ENCODE measurements at places on chromosomes 2 and 18. TPM values are rescaled to one million over a fixed set of nuclear protein-coding genes. Genes with fewer than 3 reads are reported as not detected.

The SCYGR4 gene
- not detected for total RNA-seq

The PLGLB1 gene
- total RNA-seq = 2.1 TPM

The ZNF385B gene
- 1.0 TPM for total RNA-seq

The CGREF1 gene
- 2.1 TPM for total RNA-seq

The PRR30 gene
- not detected for total RNA-seq

The MROH2A gene
- not detected for total RNA-seq

The LYPD1 gene
- 4.2 TPM for total RNA-seq

The KRCC1 gene
- 11.5 TPM for total RNA-seq

The CYTIP gene
- 1.0 TPM for total RNA-seq

The CYP26B1 gene
- total RNA-seq = 6.8 TPM

The SERPINB2 gene
- total RNA-seq = not detected

The C2orf80 gene
- not detected for total RNA-seq

The ATG16L1 gene
- total RNA-seq = 18.3 TPM
